Left renal pelvis (tissue), 4 donors: ENCODE measurements at places on chromosomes 1 and 21.

DNA sequence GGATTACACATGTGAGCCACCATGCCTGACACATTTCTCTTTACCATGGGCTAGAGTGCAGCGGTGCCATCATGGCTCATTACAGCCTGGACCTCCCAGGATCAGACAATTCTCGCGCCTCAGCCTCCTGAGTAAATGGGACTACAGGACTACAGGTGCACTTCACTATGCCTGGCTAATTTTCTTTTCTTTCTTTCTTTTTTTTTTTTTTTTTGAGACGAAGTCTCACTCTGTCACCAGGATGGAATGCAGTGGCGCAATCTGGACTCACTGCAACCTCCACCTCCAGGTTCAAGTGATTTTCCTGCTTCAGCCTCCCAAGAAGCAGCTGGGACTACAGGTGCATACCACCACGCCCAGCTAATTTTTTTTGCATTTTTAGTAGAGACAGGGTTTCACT, 14.8 kb upstream of the KIF1B start:
- no peak for DNase-seq

DNA sequence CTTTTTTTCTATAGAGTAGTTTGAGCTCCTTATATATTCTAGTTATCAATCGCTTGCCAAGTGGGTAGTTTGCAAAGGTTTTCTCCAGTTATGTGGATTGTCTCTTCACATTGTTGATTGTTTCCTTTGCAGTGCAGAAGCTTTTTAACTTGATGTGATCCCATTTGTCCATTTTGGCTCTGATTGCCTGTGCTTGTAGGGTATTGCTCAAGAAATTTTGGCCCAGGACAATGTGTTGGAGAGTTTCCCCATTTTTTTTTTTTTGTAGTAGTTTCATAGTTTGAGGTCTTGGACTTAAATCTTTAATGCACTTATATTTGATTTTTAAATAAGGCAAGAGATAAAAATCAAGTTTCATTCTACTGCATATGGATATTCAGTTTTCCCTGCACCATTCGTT, 774.8 kb upstream of the ADAMTS5 start:
- no peak for DNase-seq

- no peak for DNase-seq
These were observed 112.8 kb downstream of the LIPI start for GRCh38 chr21:14097881-14098499.

- DNase-seq, result no peak
These were observed 31.9 kb upstream of the ECE1 start for GRCh38 chr1:21321963-21322680.

DNA sequence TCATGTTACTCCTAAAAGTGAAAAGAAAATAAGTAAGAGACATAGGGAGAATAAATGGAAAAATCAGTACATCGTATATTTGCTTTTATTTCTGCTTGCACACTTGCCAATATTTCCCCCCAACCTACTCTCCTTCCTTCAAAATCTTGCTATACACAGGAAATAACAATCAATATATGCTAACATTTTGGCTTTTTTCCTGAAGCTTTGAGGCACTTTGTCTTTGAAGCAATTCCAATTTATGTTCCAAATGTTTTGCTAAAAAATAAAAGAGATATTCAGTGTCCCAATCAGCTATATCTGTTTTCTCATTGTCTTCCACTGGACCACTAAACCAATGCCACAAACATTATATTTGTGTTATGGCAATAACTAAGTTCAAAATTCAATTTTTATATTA, 184.0 kb upstream of the NEGR1 start:
- no peak for DNase-seq

DNA sequence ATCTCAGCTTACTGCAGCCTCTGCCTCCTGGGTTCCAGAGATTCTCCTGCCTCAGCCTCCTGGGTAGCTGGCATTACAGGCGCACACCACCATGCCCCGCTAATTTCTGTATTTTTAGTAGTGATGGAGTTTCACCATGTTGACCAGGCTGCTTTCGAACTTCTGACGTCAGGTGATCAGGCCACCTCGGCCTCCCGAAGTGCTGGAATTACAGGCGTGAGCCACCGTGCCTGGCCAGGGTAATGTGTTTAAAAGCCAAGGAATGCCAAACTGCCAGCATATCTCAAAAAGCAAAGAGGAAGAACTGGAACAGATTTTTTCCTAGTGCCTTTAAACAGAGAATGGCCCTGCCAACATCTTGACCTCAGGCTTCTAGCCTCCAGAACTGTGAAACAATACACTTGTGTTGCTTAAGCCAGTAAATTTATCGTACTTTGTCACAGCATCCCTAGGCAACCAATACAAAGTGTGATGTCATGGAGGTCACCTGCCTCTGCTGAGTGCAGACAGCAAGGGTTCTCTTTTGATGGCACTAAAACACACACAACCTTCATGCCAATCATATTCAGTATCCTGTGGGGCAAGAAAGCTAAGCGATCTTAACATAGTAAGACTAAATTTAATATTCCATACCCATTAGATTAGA, 858.3 kb upstream of the TMPRSS15 start:
- DNase-seq, result no peak

GRCh38 chr1:225848030-225848955, 33.9 kb downstream of the TMEM63A start:
- no peak for DNase-seq

DNA sequence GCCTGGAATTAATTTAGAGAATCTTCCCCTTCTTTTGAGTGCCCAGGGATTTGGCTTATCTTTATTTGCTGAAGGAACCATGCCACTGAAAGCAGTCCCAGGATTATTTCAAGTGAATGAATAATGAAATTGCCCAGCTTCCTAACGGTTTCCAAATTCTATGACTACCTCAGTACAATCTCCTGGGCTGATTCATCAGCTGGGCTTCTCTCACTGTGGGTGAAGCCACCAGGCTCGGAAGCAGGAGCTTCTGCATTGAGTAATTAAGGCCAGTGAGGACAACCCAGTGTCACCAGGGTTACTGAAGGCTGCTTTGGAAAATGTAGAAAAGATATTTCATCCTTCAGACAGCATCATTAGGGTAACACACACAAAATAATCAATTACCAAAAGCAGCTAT, 169.8 kb downstream of the DAB1 start:
- DNase-seq, result no peak

GRCh38 chr21:34606621-34607020, 8.3 kb downstream of the RCAN1 start:
- DNase-seq, result no peak

- no peak for DNase-seq
These were observed 53.5 kb downstream of the MIGA1 start for GRCh38 chr1:77832901-77833300.

DNA sequence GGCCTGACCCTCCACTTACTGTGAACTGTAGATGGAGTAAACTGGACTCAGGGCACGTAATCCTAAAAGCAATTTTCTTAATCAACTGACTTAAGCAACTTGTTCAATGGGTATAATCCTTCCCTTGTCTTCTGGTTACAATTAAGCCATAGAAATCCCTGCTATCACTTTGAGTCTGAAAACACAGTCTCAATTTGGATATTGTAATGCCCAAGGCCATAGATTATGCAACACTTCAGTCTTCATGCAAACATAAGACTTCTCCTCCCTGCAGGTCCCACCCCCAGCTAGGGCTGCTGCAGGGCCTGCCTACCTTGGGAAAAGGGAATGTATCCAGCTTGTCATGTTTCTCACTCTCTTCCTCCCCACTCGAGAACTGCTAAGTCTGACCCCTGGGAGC, 6.2 kb upstream of the SLC5A9 start:
- DNase-seq, result no peak

- no peak for DNase-seq
These were observed 294.2 kb downstream of the KIF26B start for GRCh38 chr1:245448975-245449431.

- DNase-seq, result no peak
These were observed 32.5 kb upstream of the ASPM start for GRCh38 chr1:197178998-197179397.
